Stimulated activated CD4-positive, alpha-beta T cell treated with anti-CD3 and anti-CD28 coated beads, Interleukin-1b, Interleukin-23, amount 100 ng/mL, for 24 hours (primary cell): ENCODE measurements at places on chromosomes 6 and 20.

DNA sequence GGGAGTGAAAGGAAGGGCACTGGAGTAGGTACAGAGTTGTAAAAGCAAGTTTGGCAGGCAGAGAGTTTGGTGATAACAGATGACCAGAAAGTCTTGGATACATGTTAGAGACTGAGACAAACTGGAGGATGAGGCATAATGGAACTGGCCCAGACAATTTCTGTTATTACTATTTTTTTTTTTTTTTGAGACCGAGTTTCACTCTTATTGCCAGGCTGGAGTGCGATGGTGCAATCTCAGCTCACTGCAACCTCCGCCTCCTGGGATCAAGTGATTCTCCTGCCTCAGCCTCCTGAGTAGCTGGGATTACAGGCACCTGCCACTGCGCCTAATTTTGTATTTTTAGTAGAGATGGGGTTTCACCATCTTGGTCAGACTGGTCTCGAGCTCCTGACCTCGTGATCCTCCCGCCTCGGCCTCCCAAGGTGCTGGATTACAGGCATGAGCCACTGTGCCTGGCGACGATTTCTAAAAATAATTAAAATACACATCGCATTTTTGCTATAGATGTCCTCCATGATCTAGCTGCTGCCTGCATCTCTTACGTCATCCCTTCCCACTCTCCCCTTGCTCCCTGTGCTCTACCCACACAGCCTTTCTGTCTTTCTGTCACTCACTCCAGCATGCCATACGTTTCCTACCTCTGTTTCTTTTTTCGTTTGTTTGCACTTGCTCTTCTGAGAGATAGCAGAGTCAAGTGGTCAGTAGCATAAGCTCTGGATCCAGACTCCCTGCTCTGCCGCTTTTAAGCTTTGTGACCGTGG lies 23.5 kb downstream of the MAPK14 start:
- no peak for DNase-seq

GRCh38 chr6:161830866-161831616 lies 557.2 kb upstream of the AGPAT4 start:
- DNase-seq: no peak

DNA sequence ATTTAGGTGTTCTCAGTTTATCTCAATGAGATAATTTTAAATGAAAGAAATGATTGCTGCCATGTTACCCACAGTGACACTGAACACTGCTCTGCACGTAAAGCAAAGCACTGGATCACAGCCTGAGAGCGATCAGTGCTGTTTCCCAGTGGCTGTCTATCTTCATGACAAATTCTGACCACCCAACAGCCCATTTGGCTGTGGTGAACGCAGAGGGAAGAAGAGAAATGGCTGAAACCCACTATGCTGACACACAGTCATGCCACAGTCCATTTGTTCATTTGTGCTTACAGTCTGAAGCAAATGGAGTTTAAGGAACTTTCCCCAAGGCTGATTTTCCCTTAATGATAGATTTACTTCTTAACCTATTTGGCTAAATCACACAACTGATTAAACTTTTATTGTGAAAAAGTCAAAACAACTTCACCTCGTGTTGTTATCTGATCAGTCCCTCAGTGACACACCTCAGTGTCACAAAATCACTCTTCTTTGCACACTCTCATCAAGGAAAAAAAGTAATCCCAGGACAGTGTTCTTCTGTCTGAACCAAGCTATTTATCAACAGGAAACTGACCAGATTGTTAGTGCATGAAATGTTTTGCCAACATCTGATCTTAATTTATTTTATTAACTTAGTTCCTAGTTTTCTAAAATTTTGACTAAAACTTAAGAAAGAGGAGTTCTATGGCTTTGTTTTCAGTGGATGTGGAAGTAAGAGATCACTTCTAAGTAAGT lies 225.1 kb downstream of the TBX18 start:
- DNase-seq: no peak

DNA sequence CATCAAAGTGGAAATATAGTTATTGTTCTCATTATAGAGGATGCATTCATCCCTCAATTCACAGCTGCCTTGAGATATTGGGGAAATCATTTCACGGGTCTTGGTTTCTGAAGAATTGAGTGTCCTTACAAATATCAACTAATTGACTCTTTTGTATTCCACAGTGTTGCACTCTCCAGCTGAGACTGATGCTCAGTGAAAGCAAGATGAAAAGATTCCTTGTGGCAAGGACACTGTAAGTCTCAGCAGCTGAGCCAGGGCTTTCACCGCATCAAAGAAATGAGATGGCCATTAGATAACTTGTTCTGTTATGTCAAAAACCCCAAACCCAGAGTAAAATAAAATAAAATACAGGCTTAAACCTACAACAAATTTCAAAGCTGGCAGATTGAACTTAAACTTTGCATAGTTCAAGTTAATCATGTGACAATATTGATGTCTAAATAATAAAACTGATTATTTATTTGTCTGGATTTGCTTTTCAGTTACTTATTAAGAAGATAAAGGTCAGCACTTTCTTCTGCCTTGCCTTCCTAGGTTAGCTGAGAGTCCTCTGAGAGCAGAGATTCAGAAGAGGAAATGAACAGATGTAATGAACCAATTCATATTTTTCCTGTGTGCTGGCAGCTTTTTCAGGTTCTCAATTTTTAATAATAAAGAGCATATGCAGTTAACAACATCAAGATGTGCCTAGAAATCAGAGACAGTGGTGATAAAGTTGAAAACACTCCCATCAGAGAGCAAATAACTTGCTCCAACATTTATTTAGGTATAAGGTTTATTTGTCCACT lies 82.4 kb upstream of the SMLR1 start:
- no peak for DNase-seq

GRCh38 chr20:58938078-58938477 lies 43.0 kb upstream of the NELFCD start:
- no peak for DNase-seq

GRCh38 chr6:167579806-167580618 lies 246.7 kb upstream of the AFDN start:
- no peak for DNase-seq

- no peak for DNase-seq
Observed at GRCh38 chr20:7772371-7772770, 167.9 kb downstream of the HAO1 start.

GRCh38 chr6:51049983-51050877 lies 231.6 kb downstream of the TFAP2B start:
- DNase-seq: no peak

DNA sequence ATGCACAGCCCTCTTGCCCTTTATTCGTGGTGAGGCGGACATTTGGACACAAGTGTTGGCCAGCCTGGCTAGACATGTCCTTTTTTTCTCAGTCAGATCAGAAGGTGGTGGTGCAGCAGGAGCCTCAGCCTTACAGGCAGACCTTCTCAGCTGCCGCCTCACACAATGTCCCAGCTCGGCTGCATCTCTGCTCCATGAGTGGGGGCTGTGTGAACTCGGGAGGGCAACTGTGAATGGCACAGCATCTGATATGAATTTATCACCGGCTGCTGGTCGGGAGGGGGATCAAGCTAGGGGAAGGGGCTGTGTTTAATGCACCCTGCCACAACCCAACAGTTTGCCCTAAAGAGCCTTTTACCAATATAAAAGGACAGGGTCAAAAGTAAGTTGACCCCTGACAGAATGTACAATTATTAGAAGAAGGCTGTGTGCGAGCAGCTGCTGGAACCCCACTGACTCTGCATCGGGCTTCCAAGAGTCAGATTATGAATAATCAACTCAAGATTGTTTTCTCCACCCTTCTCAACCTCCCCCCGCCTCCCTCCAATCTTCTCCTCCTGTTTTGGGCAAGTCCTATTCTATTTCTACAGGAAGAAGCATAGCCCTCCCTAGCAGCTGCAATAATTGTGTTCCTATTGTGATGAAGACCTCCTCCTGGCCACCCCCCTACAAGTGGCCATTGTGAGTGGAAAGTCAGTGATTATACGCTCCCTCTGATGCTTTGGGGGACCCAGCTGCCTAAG lies 245.2 kb downstream of the PKHD1 start:
- DNase-seq: no peak

GRCh38 chr6:139161169-139161568 lies 26.3 kb downstream of the HECA start:
- DNase-seq: no peak

DNA sequence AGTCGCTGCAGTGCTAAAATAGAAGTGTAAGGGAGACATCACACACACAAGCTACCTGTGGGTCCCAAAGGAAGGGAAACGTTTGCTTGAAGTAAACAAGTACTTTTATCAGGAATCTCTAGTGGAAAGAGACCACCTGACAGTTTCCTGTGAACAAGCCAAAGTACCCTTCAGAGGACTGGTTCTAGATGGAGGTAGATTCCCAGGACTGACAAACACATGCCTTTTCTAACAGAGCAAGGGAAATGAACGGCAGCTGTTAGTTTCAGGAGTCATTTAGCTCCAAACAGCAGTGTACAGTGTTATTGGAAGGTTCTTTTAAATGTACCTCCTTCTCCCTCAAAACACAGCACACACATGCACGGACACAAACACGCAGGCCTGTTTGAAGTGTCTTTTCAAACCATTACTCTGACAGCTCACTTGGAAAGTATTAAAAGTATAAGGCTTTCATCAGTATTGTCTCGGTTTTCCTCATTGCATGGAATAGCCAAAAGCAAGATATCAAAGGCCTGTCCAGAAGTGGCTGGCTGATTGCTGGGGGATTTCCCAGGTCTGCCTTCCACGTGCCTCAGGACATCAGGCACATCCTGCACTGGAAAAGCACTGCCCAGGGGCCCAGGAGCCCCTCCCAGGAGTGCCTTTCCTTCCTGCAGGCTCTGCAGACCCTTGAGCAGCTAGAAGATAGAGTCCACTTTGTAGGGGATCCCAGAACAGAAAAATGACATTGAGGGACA lies 393.2 kb upstream of the SOX4 start:
- no peak for DNase-seq

- no peak for DNase-seq
Observed at GRCh38 chr6:83431545-83432155, 799 bp upstream of the ME1 start.

- no peak for DNase-seq
Observed at GRCh38 chr6:168937054-168937453, 316.6 kb downstream of the THBS2 start.

GRCh38 chr6:86118271-86118670 lies 475.6 kb upstream of the SYNCRIP start:
- DNase-seq: no peak

- DNase-seq: no peak
Observed at GRCh38 chr6:152680151-152680550, 17.5 kb upstream of the MYCT1 start.

DNA sequence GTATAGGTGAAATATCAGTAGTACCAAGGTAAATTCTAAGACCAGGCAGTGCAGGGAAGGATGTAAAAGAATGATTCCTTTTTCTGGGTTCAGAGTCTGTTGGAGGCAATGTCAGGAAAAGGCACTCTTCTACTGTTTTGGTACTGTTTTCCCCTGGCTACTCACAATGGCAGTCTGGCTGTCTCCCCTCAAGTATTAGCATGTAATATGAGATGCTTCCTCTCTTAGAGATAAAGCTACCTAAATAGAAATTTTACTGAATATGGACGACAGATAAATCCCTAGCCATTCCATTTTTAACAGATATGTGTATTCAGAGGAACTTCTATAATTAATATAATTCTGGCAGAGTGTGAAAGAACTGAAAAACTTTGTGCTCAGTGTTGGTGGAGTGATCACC lies 3.5 kb downstream of the RNF8 start:
- DNase-seq: no peak

DNA sequence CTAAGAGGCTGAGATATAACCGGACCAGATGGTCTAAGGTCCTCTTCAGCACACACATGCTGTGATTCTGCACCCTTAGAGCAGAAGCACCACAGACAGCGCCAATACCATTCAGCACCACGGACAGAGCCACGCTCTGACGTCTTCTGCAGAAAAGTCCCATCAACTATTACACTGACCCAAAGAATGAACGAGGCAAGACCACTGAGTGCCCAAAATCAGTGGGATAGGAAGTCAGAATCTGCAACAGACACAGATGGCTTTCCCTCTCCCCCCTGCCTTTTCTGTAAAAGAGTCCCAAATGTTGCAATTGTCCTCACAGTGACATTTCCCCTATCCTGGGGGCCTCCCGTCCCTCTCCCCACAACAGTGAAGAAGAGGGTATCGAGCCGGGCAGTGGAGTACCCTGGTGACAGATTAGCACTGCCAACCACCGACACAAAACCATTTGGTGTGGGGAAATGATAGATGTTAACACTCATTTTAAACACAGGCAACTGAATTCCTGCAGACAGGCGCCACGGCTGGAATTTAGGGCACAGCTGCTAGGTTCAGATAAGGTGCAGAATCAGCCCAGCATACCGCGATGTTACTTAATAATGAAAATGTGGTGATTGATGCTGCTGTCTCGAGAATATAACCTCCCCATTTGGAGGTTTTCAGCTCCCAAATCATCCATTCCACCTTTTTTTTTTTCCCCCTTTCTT lies 66.6 kb upstream of the CTNNBL1 start:
- peak; percentile 11 for DNase-seq

DNA sequence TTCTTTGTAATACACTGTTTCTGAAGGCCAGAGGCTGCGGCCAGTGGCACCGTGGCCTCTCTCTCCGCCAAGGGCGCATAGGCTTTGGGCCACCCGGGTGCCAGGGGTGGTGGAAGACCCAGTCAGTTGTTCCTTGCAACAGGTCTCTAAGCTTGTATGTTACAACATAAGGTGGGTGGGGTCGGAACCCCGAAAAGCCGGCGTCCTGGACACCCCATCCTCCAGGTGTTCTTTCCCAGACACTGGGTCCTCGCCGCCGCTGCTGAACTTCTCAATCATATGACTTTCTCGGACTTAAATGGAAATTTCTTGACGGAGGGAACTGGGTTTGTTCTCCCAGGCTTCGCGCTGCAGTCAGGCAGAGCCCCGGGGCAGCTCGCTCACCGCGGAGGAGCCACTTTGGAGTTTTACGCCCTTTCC lies 983 bp upstream of the KCNQ5 start:
- no peak for DNase-seq

- DNase-seq: no peak
Observed at GRCh38 chr6:67630146-67630545, 1004.9 kb upstream of the ADGRB3 start.

GRCh38 chr6:6924708-6925107 lies 183.1 kb upstream of the RREB1 start:
- DNase-seq: no peak

GRCh38 chr20:52746190-52746589 lies 226.0 kb upstream of the TSHZ2 start:
- no peak for DNase-seq

DNA sequence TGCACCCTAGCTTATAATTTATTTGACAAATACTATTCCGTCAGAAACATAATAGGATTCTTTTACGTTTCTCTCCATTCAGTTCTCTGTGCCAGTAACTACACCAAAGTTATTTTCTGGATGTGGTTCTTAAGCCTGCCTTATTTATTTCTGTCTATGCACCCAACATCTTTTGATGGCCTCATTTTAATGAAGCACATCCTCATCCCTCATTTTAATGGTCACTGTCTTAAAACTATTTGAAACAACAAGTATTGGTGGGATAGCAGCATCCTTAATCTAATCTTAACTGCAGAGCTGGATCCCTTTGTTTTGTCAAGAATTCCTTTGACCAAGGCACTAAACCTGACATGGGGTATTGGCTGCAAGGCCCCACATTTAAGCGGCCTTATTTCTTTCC lies 11.0 kb downstream of the FAM135A start:
- DNase-seq: no peak

- DNase-seq: no peak
Observed at GRCh38 chr6:34390531-34391472, 1.7 kb downstream of the NUDT3 start.

DNA sequence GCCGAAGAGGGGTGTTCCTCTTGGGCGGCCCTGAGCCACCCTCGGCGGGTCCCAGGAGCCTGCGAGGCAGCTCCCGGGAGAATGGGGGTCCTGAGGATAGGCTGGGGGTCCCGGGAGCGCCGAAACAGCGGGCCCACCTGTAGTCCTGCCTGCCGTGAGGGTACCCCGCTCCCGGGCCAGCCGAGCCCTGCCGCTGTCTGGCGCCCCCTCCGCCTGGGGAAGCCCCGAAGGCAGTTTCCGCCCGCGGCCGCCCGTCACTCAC lies 280 bp downstream of the SPATA2 start:
- DNase-seq: no peak
